Epithelial cell of proximal tubule (primary cell): ENCODE measurements at places on chromosomes 7 and 10. TPM values are rescaled to one million over a fixed set of nuclear protein-coding genes. Genes with fewer than 3 reads are reported as not detected.

The CDHR1 gene
- total RNA-seq = 1.1 and 2.5 TPM in 2 replicates

The RTKN2 gene
- 7.1 and 13.8 TPM in 2 replicates for total RNA-seq

The ITGB1 gene
- 1,039 and 2,053 TPM in 2 replicates for total RNA-seq

The KCNH2 gene
- 1.9 TPM in 2 replicates for total RNA-seq

The OR2A5 gene
- not detected in 2 replicates for total RNA-seq

The TMEM184A gene
- 2.2 and 3.6 TPM in 2 replicates for total RNA-seq

The GRM3 gene
- not detected in 2 replicates for total RNA-seq

The CRTAC1 gene
- total RNA-seq = 0.06 TPM in 1 of 2 replicates, not detected in the other

The ALKBH4 gene
- total RNA-seq = 19.3 and 26.9 TPM in 2 replicates

The ACBD7 gene
- total RNA-seq = 1.2 and 1.6 TPM in 2 replicates

The UPK3BL2 gene
- 1.0 and 2.2 TPM in 2 replicates for total RNA-seq

The GBX1 gene
- total RNA-seq = not detected in 2 replicates

The ZNF277 gene
- total RNA-seq = 17.3 and 19.0 TPM in 2 replicates

The NEUROD6 gene
- total RNA-seq = not detected in 2 replicates

The NEUROG3 gene
- not detected in 2 replicates for total RNA-seq

The DEPP1 gene
- 7.4 and 20.1 TPM in 2 replicates for total RNA-seq

The PGAM2 gene
- not detected in 2 replicates for total RNA-seq

The RNF148 gene
- 0.14 and 2.2 TPM in 2 replicates for total RNA-seq

The SPDYE8 gene
- total RNA-seq = not detected in 2 replicates

The GPR85 gene
- total RNA-seq = 0.22 TPM in 1 of 2 replicates, not detected in the other

The TMEM26 gene
- total RNA-seq = 0.07 and 0.23 TPM in 2 replicates

The CALML5 gene
- 0.65 TPM in 1 of 2 replicates, not detected in the other for total RNA-seq

The TMEM213 gene
- 0.07 TPM in 1 of 2 replicates, not detected in the other for total RNA-seq

The EBLN1 gene
- not detected in 2 replicates for total RNA-seq
